Chondrocyte (in vitro differentiated cells): ENCODE measurements at places on chromosomes 6 and 20. TPM values are rescaled to one million over a fixed set of nuclear protein-coding genes. Genes with fewer than 3 reads are reported as not detected.
A peak's percentile ranks its signal among the peaks of the same experiment; 100 is the strongest.

DNA sequence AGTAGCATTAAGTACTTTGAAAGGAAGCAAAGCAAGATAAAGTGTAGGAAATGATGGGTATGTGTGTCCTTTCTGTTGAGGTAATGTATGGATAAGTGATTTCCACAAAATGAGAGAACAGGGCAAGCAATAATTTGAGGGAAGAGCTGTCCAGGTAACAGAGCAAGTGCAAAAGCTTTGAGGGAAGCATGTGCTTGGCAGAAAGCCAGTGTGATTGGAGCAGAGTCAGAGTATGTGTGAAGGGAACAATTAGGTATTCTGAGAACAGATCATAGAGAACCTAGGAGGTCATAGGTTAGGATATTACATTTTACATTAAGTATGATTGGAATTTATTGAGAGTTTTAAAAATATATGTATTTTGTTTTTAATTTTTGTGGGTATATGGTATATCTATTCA lies 30.2 kb upstream of the MAN1A1 start:
- DNase-seq = no peak
- H3K4me1 ChIP-seq = no peaks in the 10 kb centered on the region
- no peak overlapping the region for H3K4me3 ChIP-seq
- peaks cover 29% of the 10 kb centered on the region for H3K27me3 ChIP-seq

- H3K4me3 ChIP-seq = no peak overlapping the region
- no peak overlapping the region for H3K27ac ChIP-seq
- H3K27me3 ChIP-seq = peaks cover 10% of the 10 kb centered on the region
- no peaks in the 10 kb centered on the region for H3K4me1 ChIP-seq
- DNase-seq = no peak
- no peaks in the 10 kb centered on the region for H3K36me3 ChIP-seq
Observed at GRCh38 chr6:47004463-47004862, 37.7 kb downstream of the ADGRF1 start.

- no peaks in the 10 kb centered on the region for H3K36me3 ChIP-seq
- no peak for DNase-seq
- peak overlapping the region; percentile 49 for H3K4me3 ChIP-seq
- H3K27ac ChIP-seq = no peak overlapping the region
Observed at GRCh38 chr6:122322824-122323223, 76.6 kb upstream of the HSF2 start.

DNA sequence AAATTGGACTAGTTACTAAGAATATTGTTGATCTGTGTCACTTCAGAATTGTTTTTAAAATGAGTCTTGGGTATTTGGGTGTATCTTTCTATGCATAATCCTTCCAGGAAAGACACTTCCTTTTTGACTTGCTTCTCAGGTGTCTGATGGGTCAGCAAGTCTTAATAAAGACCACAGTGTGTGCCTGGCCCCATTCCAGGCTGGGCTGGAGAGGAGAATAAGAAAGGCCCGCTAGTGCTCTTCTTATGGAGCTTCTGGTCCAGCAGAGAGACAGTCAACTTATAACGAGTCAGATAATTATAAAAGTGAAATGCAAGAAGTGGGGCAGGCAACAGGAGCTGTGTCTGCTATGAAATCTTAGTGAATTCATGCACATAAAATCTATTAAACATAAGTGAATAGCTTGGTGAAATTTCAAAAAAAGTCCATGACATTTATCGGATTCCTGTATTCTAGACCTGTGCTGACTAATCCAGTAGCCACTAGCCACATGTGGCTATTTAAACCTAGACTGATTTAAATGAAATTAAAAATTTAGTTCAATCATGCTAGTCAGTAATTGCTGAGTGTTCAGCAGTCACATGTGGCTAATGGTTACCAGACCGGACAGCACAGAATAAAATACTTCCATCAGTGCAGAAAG lies 42.6 kb downstream of the RNF144B start:
- no peak overlapping the region for H3K4me3 ChIP-seq
- no peaks in the 10 kb centered on the region for H3K27me3 ChIP-seq
- DNase-seq = no peak
- peaks cover 32% of the 10 kb centered on the region for H3K4me1 ChIP-seq
- peaks cover 1% of the 10 kb centered on the region for H3K36me3 ChIP-seq
- H3K27ac ChIP-seq = no peak overlapping the region

GRCh38 chr6:3310051-3310448 lies 51.3 kb downstream of the PSMG4 start:
- H3K27me3 ChIP-seq = no peaks in the 10 kb centered on the region
- peak; percentile 34 for DNase-seq
- peaks cover 6% of the 10 kb centered on the region for H3K36me3 ChIP-seq
- no peak overlapping the region for H3K4me3 ChIP-seq
- no peak overlapping the region for H3K27ac ChIP-seq

- H3K4me1 ChIP-seq = no peaks in the 10 kb centered on the region
- DNase-seq = no peak
- no peak overlapping the region for H3K4me3 ChIP-seq
- H3K27me3 ChIP-seq = peaks cover 33% of the 10 kb centered on the region
- no peak overlapping the region for H3K27ac ChIP-seq
Observed at GRCh38 chr20:58756450-58756775, 63.8 kb downstream of the NPEPL1 start.

DNA sequence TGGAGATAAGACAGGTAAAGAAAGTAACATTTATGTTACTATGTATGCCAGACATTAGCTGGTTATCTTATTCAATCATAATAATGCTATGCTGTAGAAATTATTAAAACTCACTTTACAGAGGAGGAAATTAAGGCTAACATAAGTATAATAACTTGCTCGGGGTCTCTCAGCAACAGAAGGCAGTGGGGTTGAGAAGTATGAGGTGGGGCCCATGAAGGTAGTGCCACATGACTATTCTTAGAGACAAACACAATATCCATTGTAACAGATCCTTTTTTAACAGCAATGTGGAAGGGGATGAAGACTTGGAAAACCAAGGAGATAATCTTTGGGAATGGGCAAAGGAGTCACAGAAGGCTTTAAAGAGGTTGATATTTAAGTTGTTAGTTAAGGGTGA lies 11.5 kb downstream of the REV3L start:
- no peaks in the 10 kb centered on the region for H3K27me3 ChIP-seq
- H3K4me1 ChIP-seq = peaks cover 52% of the 10 kb centered on the region
- H3K27ac ChIP-seq = no peak overlapping the region
- no peaks in the 10 kb centered on the region for H3K36me3 ChIP-seq
- no peak for DNase-seq
- no peak overlapping the region for H3K4me3 ChIP-seq

DNA sequence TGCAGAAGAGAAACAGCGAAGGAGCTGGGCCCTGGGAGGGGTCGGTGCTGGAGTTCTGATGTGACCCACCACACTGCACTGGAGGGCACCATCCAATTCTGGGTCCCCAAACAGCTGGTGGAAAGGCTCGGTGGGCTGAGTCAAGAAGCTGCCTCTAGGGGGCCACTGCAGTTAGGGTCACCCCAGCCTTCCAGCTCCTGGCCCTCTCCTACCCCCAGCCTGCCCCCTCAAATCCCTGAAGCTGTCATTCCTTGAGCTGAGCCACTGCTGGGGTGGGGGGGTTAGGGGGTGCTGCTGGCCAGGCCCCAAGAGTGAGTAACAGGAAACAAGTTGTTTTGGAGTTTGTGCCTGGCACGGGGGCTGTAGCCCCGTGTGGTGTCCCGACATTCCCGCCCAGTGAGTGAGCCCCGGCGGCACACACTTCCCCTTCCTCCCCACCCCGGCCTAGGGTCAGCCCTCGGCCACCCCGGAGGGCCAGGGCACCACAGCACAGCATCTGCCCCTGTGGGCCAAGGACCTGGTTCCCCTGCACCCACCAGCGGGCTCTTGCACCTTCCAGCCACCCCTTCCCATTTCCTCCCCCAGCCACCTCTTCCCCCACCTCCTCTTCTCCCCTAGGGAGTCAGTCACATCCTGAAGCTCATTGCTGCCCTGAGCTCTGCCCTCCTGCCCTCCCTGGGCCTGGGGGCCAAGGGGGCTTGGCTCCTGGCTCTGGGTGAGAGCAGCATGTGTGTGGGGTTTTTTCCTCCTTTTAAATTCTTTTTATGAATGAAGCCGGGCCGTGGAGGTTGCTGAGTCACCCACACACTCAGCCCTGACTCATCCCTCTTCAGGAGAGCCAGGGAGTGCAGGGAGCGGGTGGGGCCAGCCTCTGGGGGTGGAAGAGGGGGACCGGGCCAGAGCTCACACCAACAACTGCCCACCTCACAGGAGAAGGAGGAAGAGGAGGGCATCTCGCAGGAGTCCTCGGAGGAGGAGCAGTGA lies 4.6 kb downstream of the SMIM29 start:
- H3K4me1 ChIP-seq = peaks cover 43% of the 10 kb centered on the region
- H3K27me3 ChIP-seq = no peaks in the 10 kb centered on the region
- peak overlapping the region; percentile 25 for H3K4me3 ChIP-seq
- DNase-seq = peak; percentile 80

DNA sequence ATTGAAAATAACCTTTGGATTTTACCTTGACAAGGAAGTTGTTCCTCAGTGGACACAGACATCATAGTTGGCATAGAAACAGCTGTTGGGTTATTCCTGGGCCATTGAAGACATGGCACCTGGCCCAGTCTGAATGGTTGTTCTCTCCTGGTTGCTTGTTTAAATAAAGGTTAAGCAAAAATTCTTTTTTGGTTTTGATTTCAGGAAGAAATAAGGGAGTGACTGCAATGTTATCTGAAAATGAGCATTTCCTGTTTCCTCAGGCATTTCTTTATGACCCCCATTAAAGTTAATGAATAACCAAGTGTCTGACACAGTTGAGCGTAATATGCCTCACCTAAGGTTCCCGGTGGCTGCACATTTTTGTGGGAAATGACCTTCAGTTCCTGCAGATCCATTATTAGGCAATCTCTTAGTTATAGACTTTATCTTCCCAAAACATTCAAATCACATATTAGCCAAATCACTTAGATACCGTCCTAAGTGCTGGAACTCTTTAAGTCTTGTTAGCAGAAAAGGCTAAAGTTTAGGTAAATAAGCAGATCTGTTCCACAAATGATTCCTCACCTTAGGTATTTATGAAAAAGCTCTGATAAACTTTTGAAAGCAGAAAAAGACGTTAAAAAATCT lies 648.7 kb upstream of the FLRT3 start:
- no peak for DNase-seq
- H3K27ac ChIP-seq = no peak overlapping the region
- peaks cover 4% of the 10 kb centered on the region for H3K36me3 ChIP-seq
- no peaks in the 10 kb centered on the region for H3K27me3 ChIP-seq
- no peak overlapping the region for H3K4me3 ChIP-seq

GRCh38 chr6:110689275-110689935 lies 125.9 kb downstream of the CDK19 start:
- H3K4me3 ChIP-seq = no peak overlapping the region
- no peaks in the 10 kb centered on the region for H3K36me3 ChIP-seq
- H3K4me1 ChIP-seq = no peaks in the 10 kb centered on the region

GRCh38 chr6:135519348-135519747 lies 21.8 kb upstream of the AHI1 start:
- H3K36me3 ChIP-seq = peaks cover 5% of the 10 kb centered on the region
- H3K4me3 ChIP-seq = no peak overlapping the region
- H3K27me3 ChIP-seq = no peaks in the 10 kb centered on the region
- peaks cover 8% of the 10 kb centered on the region for H3K4me1 ChIP-seq
- DNase-seq = no peak

DNA sequence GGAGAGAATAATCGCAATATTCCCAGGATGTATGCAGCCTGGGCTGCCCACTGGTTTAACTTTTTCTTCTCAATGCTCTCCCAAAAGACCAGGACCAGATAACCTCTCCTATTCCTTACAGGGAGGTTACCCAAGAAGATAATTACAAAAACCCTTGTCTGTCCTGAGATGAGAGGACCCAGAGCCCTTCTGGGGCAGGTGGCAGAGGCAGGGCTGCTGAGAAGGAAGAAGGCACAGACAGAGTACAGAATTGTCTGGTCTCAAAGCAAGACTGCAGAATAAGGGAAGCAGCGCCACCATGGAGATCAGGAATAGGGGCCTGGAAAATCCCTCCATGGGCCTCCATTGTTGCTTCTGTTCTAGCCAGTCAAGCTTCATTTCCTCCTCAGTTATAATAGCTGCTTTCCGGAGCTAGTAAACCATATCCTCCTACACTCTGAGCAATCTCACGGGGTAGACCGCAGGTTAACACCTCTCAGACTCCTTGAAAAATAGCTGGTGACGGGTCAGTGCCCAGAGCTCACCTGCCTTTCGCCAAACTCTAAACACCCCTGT lies 463 bp upstream of the HLA-DMB start:
- H3K27me3 ChIP-seq = peaks cover 42% of the 10 kb centered on the region
- H3K27ac ChIP-seq = no peak overlapping the region
- H3K36me3 ChIP-seq = no peaks in the 10 kb centered on the region
- peaks cover 3% of the 10 kb centered on the region for H3K4me1 ChIP-seq
- no peak overlapping the region for H3K4me3 ChIP-seq

DNA sequence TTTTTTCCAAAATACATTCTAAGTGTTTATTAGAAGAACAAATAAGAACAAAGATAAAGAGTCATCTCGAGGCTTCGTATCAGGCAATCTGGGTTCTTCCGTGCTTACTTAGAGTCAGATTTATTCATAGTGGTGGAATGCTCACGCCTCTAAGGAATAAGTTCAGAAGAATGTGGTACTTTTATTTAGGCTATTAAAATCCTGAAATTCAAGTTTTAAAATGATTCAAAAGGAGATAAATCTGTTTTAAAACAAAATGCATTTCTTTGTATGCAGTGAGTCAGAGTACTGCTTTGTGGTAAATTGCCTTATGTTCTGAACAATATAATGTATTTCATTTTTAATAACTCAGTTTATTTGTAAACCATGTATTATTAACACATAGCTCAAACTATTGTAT lies 89.1 kb downstream of the FUT9 start:
- no peaks in the 10 kb centered on the region for H3K36me3 ChIP-seq
- no peak overlapping the region for H3K4me3 ChIP-seq
- H3K27ac ChIP-seq = no peak overlapping the region
- H3K27me3 ChIP-seq = no peaks in the 10 kb centered on the region
- no peak for DNase-seq
- no peaks in the 10 kb centered on the region for H3K4me1 ChIP-seq

GRCh38 chr20:25553819-25554296 lies 31.5 kb downstream of the NINL start:
- peaks cover 36% of the 10 kb centered on the region for H3K4me1 ChIP-seq
- H3K4me3 ChIP-seq = no peak overlapping the region
- no peak for DNase-seq
- H3K36me3 ChIP-seq = no peaks in the 10 kb centered on the region
- no peak overlapping the region for H3K27ac ChIP-seq

GRCh38 chr6:133631421-133631820 lies 257.5 kb upstream of the TCF21 start:
- no peak for DNase-seq
- H3K27ac ChIP-seq = no peak overlapping the region
- no peak overlapping the region for H3K4me3 ChIP-seq
- no peaks in the 10 kb centered on the region for H3K27me3 ChIP-seq
- no peaks in the 10 kb centered on the region for H3K4me1 ChIP-seq

GRCh38 chr6:11616200-11616611 lies 78.7 kb downstream of the TMEM170B start:
- no peak overlapping the region for H3K4me3 ChIP-seq
- H3K36me3 ChIP-seq = no peaks in the 10 kb centered on the region
- no peak for DNase-seq

- H3K4me1 ChIP-seq = peaks cover 20% of the 10 kb centered on the region
- DNase-seq = no peak
- no peaks in the 10 kb centered on the region for H3K27me3 ChIP-seq
- no peaks in the 10 kb centered on the region for H3K36me3 ChIP-seq
Observed at GRCh38 chr6:157079771-157080170, 243.5 kb downstream of the TMEM242 start.

ZBTB12 gene
- 6.3 to 7.6 TPM (median 6.7 TPM) in 3 replicates for total RNA-seq

SIRPG gene
- not detected in 3 replicates for total RNA-seq

POU5F1 gene
- total RNA-seq = 1.2 to 1.6 TPM in 2 of 3 replicates, not detected in the other

SYTL3 gene
- 0.58 to 1.6 TPM (median 1.4 TPM) in 3 replicates for total RNA-seq

WFDC5 gene
- total RNA-seq = not detected in 3 replicates

SLC22A1 gene
- 1.5 to 3.3 TPM (median 2.9 TPM) in 3 replicates for total RNA-seq

RAET1L gene
- total RNA-seq = not detected in 3 replicates

WFDC12 gene
- not detected in 3 replicates for total RNA-seq

GRIK2 gene
- 8.2 to 15.8 TPM (median 8.3 TPM) in 3 replicates for total RNA-seq

UNC5CL gene
- total RNA-seq = 0.25 to 0.36 TPM in 2 of 3 replicates, not detected in the other

TP53TG5 gene
- not detected in 3 replicates for total RNA-seq

OXT gene
- not detected in 3 replicates for total RNA-seq

SLC16A10 gene
- total RNA-seq = 0.02 TPM in 1 of 3 replicates, not detected in the others
